Stimulated activated CD4-positive, alpha-beta T cell treated with anti-CD3 and anti-CD28 coated beads, Interleukin-1b, Interleukin-23, amount 100 ng/mL, for 48 hours (primary cell): ENCODE measurements at places on chromosomes 1 and 21.

- DNase-seq: no peak
These were observed 394.1 kb downstream of the PBX1 start for GRCh38 chr1:164953098-164953497.

GRCh38 chr1:108861566-108861965, 4.7 kb upstream of the AKNAD1 start:
- DNase-seq: no peak

- DNase-seq: no peak
These were observed 7.9 kb downstream of the ACAP3 start for GRCh38 chr1:1299686-1300351.

- DNase-seq: no peak
These were observed 11.3 kb upstream of the MAP10 start for GRCh38 chr1:232793944-232794343.

DNA sequence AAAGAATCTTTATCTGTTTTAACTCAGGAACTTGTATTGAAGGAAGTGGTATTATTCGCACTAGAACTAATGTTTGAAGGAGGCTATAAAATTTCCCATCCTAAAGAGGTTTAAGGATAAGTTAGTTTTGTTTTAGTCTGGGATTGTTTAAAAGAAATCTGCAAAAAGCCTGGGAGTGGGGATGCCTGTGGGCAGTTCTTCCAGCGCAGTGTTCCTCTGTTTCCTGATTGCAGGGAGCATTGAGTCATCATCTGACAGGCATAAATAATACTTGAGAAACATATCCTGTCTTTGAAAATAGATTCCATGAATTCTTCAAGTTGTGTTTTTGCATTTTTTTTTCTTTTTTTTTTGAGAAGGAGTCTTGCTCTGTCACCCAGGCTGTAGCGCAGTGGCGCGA, 350.8 kb upstream of the PTBP2 start:
- DNase-seq: no peak

- no peak for DNase-seq
These were observed 9.7 kb downstream of the PLPP3 start for GRCh38 chr1:56569661-56570060.

GRCh38 chr21:32412162-32413014, at the start of gene EVA1C:
Gene EVA1C (plus strand): TSS chr21:32412706. CDS start chr21:32412854, 148 bp downstream.
- peak; percentile 58 for DNase-seq

DNA sequence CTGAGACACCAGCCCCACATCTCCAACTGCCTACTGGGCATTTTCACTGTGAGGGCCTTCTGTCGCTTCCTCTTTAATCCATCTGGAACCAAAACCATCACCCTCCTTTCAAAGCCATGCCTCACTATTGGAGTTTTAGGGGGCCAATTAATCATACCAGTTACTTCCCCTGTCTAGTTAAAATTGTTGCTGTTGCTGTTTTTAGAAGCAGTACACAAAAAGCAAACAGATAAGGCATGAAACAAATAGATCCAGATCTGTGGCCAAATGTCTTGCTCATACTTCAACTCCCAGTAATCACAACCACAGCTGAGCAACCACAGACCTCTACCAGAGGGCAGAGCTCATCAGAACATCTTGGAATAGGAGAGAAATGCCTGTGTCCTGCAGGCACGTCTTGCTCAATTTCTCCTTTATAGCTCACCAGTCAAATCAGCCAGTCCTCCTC, 133.8 kb upstream of the C1orf105 start:
- no peak for DNase-seq

DNA sequence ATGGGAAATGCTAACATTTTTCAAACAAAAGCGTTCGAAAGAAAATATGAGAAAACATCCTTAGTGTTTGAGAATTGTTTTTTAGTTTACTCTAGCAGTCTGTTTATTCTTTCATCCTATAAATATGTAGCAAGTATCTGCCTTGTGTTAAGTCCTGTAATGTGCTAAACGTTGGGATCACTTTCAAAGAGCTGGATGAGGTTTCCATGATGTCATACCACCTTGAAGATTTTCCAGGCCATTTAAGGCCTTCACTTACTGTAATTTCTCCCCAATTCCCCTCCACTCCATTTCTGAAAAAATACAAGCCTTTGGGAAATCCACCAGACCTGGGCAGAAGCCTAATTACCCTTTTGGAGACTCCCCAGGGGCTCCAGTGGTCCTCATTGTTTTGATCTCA, 24.2 kb upstream of the CTBS start:
- DNase-seq: no peak

DNA sequence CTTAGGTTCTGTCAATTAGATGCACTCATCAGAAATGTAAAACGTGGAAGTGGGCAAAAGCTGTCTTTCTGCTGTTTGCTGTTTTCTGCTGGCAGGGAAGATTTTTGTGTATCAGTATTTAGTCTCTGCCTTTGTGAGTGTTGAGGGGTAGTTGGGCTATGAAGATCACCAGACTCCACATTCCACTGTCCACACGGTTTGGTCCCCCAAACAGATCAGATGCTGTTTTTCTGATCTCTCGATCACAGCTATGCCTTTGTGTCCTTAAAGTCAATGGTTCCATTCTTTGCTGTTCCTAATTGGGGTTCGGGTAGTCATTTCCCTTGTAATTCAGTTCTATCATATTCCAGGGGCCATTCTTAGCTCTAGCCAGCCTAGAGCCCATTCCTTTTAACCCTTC, 27.0 kb upstream of the NPL start:
- no peak for DNase-seq

DNA sequence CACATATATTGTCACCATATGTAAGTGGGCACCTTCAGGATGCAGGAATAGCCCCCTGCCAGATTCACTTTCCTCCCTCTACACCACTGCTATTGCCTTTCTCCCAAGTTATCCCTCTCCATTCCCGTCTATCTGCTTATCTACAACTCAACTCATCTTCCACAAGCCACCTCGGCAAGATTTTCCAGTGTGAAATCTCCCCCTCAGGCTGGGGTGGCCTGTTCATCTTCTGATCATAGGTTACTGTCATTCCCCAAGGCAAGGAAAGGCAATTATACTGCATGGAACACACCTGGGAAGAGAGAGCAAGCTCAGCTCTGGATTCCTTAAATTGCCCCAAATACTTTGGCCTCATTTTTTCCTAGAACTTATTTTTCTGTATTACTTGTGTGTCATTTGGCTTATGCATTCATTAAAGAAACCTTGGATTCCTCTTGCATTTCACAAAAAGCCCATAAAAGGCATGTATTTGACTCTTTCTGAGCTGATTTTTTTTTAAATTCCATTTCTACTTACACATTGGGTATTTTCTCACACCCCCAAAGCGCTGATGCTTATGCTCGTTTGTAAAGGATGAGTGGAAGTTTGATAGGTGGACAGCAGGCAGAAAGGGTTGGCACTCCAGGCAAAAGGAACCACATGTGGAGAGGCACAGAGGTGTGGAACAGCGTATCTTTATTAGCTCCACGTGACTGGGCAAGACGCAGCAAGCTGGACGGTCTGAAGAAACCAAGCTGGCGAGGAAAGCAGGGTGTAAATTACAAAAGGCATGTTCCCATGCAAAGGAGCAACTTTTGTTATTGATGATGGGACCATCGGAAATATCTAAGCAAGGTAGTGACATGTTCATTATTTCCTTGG, 169.7 kb upstream of the RAB4A start:
- DNase-seq: no peak

GRCh38 chr1:28592321-28593071, 431 bp downstream of the RAB42 start:
- no peak for DNase-seq
